ENCODE measurements at places on chromosomes 2 and 18.

DNA sequence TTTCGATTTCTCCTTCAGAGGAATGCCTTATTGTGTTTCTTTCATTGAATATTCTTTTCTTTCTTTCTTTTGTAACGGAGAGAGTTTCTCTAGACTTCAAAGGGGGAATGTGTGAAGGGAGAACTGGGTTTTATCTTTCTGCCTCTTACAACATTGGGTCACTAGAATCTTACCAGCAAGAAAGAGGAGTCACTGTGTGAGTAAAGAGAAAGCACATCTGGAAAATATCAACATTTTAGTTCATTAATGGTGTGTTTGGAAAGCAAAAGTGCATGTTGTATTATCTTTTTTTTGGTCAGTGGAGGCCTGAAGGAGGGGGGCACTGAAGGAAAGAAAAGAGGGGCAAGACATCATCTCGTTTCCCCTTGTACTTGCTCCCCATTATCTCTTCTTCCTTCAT is 86.6 kb upstream of the THOC1 start:
- no peak for DNase-seq

- no peak for DNase-seq
Measured at GRCh38 chr2:193868833-193869232, 1674.1 kb upstream of the TMEFF2 start.

GRCh38 chr2:39534095-39534711 is 97.1 kb upstream of the MAP4K3 start:
- no peak for DNase-seq

DNA sequence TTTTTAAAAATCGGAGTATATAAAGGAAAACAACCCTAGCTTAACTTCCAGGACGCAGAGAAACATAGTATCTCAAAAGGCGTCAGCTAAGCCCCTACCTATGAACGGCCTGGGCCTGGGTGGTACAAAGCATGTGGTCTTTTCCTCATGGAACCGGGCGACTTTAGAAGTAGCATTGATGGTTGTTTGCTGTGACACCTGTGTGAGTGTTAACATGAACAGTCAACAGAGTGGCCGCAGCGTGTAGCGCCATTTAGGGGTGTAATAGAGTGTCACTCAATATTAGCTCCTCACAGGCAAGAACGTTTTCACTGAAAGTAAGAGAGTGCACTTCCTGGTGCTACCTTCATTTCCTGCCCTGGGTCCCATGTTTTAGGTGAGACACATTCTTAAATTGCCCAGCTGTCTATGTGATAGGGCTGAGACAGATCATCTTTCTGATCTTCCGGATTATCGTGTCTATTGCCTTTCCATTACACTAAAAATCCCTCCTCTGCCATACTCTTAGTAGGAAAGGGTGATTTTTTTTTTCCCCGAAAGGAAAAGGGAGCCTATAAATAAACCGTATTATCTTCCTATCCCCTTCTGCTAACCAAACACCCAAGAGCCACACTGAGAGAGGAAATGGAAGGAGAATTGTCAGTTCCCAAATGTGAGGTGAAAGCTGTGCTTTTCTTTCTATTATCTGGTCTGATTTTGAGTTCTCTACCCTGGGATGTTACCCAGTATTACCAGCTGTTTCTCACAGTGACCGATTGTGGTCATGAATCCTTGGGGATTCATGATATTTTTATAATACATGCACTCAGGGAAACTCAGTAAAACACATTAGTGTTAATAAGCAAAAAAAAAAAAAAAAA is 1.3 kb downstream of the GORASP2 start:
- peak; percentile 83 for DNase-seq

DNA sequence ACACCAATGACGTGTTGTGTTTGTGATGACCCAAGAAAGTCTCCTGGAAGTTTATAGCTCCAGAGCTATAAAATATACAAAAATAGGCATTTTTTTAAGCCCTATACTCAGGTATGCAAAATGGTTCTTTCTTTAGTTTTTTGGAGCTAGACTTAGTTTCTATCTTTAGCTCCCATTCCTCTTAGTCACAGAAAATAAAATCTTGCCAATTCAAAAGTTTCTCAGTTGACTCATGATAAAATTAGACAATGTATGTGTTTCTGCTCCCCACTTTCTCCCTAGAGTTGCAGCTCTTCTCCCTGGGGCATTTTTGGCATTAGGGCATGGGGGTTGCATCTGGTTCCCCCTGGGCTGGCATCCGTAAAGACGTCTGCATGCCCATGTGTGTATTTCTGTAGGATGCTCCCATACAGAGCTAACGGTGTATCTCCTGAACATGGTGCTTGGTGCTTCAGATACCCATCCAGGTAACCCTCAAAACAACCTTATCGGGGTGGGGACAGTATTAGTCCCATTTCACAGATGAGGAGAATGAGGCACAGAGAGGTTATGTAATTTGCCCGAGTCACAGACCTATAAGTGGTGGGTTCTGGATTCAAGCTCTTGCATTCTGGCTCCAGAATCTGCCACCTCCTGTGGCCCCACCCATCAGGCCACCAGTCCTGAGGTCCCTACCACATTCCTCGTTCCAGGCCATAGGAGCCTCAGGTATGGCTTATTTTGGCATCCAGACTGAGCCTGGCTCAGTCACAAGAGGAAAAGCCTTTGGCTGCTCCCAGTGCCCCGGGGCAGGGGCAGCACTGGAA is 43.1 kb upstream of the ASAP2 start:
- no peak for DNase-seq

DNA sequence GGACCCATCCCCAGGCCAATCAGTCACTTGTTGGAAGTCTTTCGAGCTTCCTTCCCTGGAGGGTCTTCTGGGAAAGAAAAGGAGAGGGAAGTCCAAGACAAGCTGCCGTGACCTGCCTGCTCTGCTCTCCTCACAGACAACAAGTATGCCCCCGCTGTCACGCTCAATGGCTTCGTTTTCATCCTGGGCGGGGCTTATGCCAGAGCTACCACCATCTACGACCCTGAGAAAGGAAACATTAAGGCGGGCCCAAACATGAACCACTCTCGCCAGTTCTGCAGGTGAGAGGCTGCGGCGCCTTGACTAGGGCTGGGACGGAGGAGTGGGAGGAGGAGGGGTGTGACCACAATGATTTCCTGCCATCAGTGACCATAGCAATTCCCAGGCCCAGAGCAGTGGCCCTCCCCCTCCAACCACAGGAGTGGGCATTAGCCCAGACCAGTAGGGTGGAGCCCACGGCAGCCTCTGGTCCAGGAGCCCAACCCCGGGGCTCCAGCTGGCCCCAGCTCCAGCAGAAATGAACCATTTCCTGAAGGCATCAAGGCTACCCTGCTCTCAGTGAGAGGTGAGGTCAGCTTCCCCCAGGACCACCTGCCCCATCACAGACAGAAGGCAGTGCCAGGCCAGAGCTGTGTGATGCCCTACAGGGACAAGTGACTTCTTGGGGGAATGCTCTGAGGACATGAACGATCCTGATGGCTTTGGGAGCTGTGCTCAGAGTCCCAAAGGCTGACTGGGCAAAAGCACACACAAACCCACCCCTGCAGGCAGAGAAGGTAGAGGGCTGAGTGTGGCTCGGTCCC is 223.1 kb downstream of the ATAD2B start:
- DNase-seq = no peak

- DNase-seq = no peak
Measured at GRCh38 chr2:10891848-10892247, 19.9 kb upstream of the KCNF1 start.

- DNase-seq = no peak
Measured at GRCh38 chr2:47024046-47024445, 108.4 kb upstream of the MCFD2 start.

DNA sequence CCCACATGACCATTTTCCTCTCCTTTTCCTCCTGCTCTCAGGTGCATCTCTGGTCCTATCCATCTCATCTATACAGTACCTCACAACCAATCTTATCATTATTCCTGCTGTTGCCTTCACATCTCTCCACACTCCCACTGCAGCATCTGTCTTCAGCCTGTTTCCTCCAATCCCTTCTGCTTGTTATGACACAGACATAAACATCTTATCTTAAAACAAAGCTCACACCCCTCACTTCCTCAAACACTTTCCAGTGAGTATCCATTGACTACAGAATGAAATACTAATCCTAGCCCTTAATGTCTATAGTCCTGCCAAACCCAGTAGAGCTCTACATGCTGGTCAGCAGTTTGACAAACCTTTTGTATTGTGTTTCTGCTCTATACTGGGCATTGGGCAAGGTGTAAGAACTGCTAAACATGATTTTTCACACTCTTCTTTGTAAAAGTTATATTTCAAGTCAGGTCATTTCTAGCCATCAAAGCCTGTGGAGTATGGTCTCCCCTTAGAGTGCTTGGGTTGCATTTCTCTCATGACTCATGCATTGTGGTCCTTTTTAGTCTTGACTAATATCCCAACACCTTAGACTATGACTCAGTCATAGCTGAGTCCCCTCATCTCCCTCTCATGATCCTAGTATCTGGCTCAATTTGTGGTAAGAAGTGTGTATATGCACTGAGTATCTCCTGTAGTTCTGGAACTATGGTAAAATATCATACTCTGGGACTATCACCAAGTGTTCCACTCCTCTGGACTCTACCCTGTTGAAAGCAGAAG is 187.0 kb downstream of the CYRIA start:
- DNase-seq = no peak

GRCh38 chr2:169193618-169194017 is 124.3 kb downstream of the DHRS9 start:
- no peak for DNase-seq

DNA sequence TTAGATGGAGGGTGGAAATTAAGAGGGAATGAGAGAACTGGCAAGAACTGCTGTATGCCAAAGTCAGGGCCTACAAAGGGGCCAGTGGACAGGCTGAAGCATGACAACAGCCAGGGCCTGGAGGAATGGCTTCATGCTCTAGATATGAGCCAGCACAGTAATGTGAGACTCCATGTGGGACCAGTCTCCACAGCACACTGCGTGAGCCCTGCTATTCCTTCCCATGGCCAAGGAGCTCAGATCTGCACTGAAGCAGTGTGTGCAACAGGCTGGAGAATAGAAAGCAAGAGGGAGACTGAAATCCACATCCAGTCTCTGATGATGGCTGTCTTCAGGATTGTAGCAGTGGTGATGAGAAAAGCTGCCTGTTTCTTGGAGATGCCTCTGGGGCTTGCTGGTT is 162.8 kb downstream of the TPGS2 start:
- DNase-seq = no peak

GRCh38 chr2:3463186-3463835 is 56.0 kb downstream of the ADI1 start:
- DNase-seq = no peak

GRCh38 chr2:226185616-226186211 is 613.9 kb downstream of the IRS1 start:
- no peak for DNase-seq

DNA sequence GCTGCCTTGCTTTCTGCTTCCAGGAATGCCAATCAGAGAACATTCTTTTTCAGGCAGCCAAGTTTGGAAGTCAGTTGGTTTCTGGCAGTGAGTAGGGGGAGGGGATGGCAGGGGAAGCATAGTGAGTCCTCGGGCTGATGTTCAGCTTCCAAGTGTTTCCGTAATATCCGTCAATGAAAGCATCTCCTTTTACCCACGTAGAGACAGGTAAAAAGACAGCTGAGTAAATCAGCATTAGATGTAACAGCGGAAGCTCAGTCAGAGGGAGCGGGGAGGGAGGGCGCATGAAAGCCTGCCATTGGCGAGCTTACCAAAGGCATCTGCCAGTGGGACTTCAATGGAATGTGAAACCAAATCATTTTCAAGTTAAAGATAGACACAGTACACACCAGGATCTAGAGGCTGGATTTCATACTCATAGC is 117.1 kb upstream of the DTNA start:
- DNase-seq = no peak
